Neural cell (in vitro differentiated cells): ENCODE measurements at places on chromosomes 5 and 9. TPM values are rescaled to one million over a fixed set of nuclear protein-coding genes. Genes with fewer than 3 reads are reported as not detected.

PLCXD3 gene
- polyA plus RNA-seq: 3.9 and 6.6 TPM in 2 replicates

SERF1A gene
- polyA plus RNA-seq: 20.5 and 26.2 TPM in 2 replicates

PCDHGB4 gene
- polyA plus RNA-seq: 9.3 and 13.0 TPM in 2 replicates

PDE8B gene
- 0.10 and 0.22 TPM in 2 replicates for polyA plus RNA-seq

PHYHD1 gene
- not detected in 2 replicates for polyA plus RNA-seq

CAMK2A gene
- 61.7 and 73.9 TPM in 2 replicates for polyA plus RNA-seq

KCNN2 gene
- polyA plus RNA-seq: 1.0 and 1.6 TPM in 2 replicates

S100Z gene
- polyA plus RNA-seq: not detected in 2 replicates

ADGRD2 gene
- polyA plus RNA-seq: not detected in 2 replicates

STKLD1 gene
- polyA plus RNA-seq: 1.1 and 3.4 TPM in 2 replicates

FUT7 gene
- 0.56 and 0.69 TPM in 2 replicates for polyA plus RNA-seq

CBY3 gene
- polyA plus RNA-seq: 0.90 TPM in 1 of 2 replicates, not detected in the other

TIFAB gene
- 0.10 TPM in 1 of 2 replicates, not detected in the other for polyA plus RNA-seq

RIMOC1 gene
- 18.5 and 18.7 TPM in 2 replicates for polyA plus RNA-seq

SH3GL2 gene
- 13.5 and 20.1 TPM in 2 replicates for polyA plus RNA-seq

BNC2 gene
- polyA plus RNA-seq: 1.2 and 1.3 TPM in 2 replicates
